Pericardium fibroblast (primary cell): ENCODE measurements at places on chromosomes 4 and X. TPM values are rescaled to one million over a fixed set of nuclear protein-coding genes. Genes with fewer than 3 reads are reported as not detected.

The ZCCHC12 gene
- total RNA-seq, result not detected in 2 replicates

The TMEM31 gene
- not detected in 2 replicates for total RNA-seq

The SSX2 gene
- not detected in 2 replicates for total RNA-seq

The OPRPN gene
- total RNA-seq, result not detected in 2 replicates

The LRRC66 gene
- total RNA-seq, result under 0.01 TPM in 1 of 2 replicates, not detected in the other

The HSFX2 gene
- total RNA-seq, result 0.68 TPM in 1 of 2 replicates, not detected in the other
